AG09319 (cell line): ENCODE measurements at places on chromosomes 12 and 14.

GRCh38 chr12:113276306-113276705 is 55.0 kb downstream of the TPCN1 start:
- no peak for DNase-seq

DNA sequence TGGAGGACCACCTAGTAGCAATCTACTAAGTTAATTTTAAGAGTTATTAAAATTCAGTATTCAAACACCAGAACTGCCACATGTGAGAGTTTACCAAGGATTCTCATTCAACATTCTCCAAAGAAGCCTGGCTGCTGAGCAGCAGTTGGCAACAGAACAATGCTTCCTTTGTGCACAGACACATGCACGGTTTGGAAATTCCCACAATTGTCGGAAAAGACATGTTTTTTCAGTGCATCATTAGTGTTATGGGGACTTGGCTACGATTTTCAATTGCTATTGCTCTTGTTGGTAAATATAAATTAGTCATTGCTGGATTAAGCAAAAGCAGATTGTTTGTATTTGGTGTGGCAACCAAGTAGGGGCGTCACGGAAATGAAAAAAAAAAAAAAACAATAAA is 22.2 kb downstream of the ST8SIA1 start:
- no peak for DNase-seq

DNA sequence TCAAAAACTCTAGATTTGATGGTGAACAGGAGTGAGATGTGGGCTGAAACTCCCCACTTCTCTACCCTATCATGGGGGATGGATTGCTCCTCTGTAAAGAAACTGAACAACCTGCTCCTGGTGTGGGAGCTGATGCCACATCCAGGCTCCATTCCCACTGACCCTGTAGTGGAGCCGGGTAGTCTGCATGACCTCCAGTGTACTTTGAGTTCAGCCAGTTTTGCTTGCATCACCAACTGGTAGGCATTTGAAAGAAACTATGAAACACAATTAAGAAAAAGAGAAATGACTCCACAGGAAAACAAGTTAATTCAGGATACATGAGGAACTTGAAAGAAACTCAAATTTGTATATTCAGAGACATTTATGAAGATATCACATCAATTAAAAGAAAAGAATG is 27.3 kb upstream of the EMP1 start:
- DNase-seq, result no peak

DNA sequence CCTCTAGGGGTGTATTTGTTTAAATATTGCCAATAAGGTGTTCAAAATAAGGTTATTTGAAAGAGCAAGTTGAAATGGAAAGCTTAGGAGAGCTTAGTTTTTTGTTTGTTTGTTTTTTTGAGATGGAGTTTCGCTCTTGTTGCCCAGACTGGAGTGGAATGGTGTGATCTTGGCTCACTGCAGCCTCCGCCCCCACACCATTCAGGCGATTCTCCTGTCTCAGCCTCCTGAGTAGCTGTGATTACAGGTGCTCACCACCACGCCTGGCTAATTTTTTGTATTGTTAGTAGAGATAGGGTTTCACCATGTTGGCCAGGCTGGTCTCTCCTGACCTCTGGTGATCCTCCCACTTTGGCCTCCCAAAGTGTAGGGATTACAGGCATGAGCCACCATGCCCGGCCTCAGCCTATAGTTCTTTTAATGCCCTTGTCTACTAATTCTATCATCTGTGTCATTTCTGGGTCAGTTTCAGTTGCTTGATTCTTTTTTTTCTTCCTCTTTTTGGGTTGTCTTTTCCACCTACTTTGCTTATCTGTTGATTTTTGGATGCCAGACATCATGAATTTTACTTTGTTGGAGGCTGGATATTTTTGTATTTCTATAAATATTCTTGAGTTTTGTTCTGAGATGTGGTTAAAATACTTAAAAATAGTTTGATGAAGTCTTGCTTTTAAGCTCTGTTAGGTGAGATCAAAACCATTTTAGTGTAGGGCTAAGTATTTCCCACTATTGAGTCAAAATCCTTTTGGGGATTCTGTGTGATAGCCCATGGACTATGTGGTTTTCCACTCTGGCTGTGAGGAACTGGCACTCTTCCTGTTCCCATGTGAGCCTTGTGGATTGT is 18.7 kb downstream of the RCOR1 start:
- no peak for DNase-seq

- no peak for DNase-seq
Measured at GRCh38 chr14:99318091-99318958, 46.3 kb upstream of the BCL11B start.

GRCh38 chr14:29016050-29016900 is 249.7 kb downstream of the FOXG1 start:
- peak; percentile 4 for DNase-seq

GRCh38 chr12:92929983-92930382 is 888 bp upstream of the EEA1 start:
- no peak for DNase-seq
